Heart left ventricle (tissue), 16 donors: ENCODE measurements at places on chromosomes 7 and 10.

GRCh38 chr10:118753331-118754228 is 1.2 kb downstream of the CACUL1 start:
- DNase-seq: no peak

DNA sequence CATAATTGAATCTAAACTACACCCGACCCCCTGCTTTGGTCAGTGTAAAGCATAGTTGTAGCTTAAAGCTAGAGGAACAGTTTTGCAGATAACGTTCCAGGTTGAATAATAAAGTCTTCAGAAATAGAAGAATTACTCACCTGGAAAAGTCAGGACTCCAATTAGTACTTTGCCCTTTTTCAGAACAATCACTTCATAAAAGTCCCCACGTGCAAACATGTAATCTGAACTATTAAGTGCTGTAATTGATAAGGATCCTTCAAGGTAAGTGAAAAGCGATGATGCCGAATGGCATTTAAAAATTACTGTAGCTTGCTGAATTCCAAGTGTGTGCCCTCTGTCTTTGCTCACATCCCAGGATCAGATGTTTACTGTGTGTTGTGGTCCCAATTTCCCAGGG is 53.6 kb upstream of the INSYN2A start:
- DNase-seq: no peak

DNA sequence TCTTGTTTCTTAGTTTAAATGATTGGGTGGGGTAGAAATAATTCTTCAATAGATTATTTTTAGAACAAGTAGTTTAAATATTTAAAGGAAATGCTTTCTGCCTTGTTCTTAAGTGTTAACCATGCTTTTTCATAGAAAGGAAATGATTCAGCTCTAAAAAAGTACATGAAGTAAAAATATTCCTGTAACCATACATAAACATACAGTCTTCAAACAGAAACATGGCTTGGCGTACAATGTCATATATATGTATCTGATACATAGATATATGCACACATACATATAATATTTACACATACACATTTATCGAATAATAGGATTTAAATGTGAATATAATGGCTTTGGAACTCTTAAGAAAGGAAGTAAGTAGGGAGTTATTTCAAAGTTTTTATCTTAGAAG is 84.4 kb downstream of the RUNDC3B start:
- DNase-seq: no peak

DNA sequence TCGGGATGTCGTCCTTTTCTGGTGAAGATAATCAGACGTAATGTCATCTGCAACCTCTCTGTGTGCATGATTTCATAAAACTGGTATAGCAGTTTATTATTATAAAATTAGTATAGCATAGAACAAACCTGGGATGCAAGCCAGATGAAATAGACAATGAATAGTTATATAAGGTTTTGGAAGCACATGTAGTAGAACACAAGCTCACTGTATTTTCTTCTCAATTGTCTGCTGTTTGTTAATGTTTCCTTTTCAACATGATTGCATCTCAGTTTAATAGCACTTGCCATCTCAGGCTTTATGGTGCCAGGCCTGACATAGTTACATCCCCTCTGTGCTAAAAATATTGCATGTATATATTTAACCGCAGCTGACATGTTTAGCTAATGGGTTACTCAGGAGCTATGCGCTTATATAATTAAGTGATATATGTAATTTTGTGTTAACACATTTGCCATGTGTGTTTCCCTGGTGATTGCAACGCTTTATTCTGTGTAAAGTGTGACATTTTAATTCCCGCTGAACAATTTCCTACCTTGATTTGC is 132.7 kb downstream of the ARID5B start:
- DNase-seq: no peak

DNA sequence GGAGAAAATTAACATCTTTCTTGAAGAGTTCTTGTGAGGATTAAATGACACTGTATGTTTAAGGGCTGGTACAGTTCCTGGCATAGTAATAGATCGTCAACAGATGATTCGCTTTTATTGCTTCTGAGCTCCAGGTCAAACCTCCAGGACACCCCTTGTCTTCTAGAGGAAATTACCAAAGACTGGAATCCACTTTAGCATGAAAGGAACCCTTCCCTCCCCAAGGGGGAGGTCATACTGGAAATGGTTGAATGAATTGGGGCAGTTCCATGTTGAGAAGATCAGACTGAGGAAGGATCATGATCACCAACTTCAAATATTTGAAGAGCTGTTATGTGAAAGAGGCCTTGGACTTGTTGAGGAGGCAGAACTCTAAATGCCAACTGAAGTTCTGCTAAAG is 8.9 kb downstream of the NFE2L3 start:
- no peak for DNase-seq
